MG63 (cell line): ENCODE measurements at places on chromosomes 12 and 14. TPM values are rescaled to one million over a fixed set of nuclear protein-coding genes. Genes with fewer than 3 reads are reported as not detected.
A peak's percentile ranks its signal among the peaks of the same experiment; 100 is the strongest.

Gene CLEC2B
- 14.3 and 27.2 TPM in 2 replicates for total RNA-seq

Gene TRIM9
- 0.33 and 0.79 TPM in 2 replicates for total RNA-seq

Gene DEPDC4
- 1.3 and 1.7 TPM in 2 replicates for total RNA-seq

Gene SLC25A47
- not detected in 2 replicates for total RNA-seq

Gene FAM181A
- not detected in 2 replicates for total RNA-seq

Gene KNTC1
- 20.5 and 32.1 TPM in 2 replicates for total RNA-seq

Gene SNW1
- total RNA-seq = 34.8 and 39.5 TPM in 2 replicates

Gene IL26
- total RNA-seq = 0.64 and 1.6 TPM in 2 replicates

Gene FITM1
- 0.79 TPM in 1 of 2 replicates, not detected in the other for total RNA-seq

DNA sequence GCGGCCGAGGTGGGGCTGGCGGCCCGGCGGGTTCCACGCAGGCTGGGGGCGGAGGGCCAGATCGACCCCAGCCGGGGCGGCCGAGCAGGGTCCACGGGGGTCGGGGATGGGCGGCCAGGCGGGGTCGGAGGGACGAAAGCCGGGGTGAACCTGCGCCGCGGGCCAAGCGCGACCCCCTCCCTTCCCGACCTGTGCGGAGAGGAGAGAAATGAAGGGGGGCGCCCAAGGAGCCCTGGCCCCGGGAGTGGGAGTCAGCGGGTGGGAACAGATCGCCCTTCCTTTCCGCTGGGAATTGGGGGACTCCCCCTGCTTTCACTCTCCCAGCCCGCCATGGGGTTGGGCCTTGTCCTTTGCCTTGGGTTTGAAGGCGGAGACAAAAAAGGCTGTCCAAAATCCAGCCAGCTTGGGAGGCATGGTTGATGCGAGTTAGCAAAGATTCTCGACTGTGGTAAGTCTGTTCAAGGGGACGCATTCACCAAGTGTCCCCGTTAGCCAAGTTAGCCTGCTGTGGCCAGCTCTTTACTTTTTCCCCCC lies 559 bp upstream of the CKAP4 start:
- peak; percentile 87 for DNase-seq

- no peak for DNase-seq
Observed at GRCh38 chr14:99884834-99885648, 91.8 kb downstream of the EML1 start.

- peak; percentile 49 for DNase-seq
Observed at GRCh38 chr12:49866859-49867569, 24.1 kb upstream of the BCDIN3D start.

DNA sequence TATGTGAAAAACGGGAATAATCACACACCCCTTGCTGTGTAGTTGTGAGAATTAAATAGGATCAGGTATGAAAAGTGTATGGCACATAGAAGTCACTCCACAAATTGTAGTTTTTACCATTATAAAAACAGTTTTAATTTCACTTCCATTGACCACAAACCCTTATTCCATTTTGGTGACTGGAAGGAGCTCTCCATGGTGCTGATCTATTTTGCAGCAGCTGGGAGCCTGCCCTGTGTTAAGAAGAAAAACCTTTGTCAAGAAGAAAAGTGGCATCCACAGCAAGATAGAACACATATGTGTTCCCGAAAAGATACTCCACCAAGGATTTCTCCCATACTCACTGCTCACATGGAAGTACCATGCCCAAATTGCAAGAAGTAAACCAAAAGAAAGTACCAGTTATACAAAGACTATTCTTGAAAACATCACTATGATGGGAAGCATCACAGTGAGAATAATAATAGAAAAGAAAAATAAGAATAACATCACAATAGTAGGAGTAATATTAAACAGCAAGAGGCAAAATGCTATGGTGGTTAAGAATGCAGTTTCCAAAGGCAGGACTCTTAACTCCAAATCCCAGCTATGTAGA lies 58.7 kb downstream of the TUNAR start:
- peak; percentile 4 for DNase-seq

- no peak for DNase-seq
Observed at GRCh38 chr12:105485321-105485910, 154.9 kb downstream of the C12orf75 start.

DNA sequence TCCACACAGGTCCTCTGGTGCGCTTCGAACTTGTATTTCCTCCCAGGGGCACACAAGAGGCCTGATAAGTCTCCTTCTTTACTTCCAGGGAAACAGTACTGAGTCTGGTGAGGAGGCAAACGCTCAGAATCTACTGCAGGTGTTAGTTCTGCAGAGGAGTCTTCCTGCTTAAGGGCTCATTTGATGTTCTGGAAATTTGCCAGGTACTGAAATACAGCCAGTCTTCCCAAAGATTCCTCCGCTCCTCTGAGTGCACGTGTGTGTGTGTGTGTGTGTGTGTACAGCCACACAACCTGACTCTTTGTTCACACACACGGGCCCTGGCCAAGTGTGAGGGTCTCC lies 92.0 kb downstream of the FBXL14 start:
- DNase-seq = no peak

- no peak for DNase-seq
Observed at GRCh38 chr14:57760896-57761295, 105.0 kb downstream of the SLC35F4 start.

DNA sequence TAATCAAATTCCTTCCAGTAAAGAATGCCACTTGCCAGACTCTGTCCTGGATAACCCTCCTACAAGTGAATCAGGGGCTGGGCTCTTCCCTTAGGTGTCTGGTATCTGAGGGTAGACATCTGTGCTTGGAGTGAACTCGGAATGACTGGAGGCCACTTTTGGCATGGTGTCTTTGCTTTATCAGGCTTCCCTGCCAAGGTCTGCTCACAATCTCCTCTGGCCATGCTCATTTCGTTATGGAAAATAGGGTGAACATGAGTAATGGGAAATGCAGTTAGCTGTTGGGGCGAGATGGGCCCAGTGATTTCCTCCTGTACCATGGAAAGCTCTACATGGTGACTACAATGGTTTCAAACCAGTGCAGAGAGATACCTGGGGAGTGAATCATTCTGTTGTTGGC lies 212.9 kb downstream of the NRXN3 start:
- DNase-seq = no peak

- peak; percentile 46 for DNase-seq
Observed at GRCh38 chr14:31968107-31968810, 108.8 kb upstream of the ARHGAP5 start.

DNA sequence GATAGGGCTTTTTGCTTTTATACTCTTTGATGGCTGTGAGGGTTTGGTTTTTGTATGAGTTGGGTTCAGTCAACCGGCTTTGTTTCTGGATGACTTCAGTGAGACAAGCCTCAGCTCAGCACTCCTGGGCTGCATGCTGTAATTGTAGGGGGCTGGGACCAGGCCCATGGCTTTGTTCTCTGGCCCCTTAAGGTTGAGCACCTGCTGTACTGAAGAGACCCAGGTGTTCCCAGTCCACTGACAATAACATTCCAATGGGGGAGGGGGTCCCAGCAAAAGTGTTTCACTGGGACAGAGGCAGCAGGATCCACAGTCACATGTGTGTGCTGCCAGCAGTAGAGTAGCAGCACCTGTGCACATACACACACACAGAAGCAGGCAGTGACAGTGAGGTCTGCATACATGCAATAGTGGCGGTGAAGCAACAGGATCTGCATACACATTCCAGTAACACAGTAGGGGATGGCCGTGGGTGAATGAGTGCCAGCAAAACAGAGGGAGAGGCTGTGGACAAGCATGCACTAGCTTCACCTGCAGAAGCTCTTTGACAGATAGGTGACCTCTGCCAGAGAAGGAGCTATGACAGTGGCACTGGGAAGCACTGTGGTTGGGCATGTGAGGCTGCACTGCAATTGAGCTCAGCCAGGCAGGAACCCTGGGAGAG lies 240.4 kb downstream of the ASCL1 start:
- DNase-seq = no peak

DNA sequence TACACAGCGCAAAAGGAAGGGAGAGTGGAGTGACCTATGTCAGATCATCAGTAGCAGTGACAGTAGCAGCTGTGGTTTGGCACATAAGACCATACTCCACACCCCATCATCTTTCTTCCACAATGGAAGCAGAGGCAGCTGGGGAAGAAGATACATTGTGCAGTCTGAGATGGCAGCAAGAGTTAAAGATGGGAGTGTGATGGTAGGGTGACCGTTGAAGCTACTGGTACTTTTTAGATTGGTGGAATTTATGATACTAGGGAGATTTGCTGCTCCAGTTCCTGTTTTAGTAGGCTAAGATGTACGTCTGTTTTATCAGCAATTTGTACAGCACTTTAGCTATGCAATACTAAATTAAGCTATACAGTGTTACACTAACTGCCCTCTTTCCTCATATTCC lies 291.0 kb downstream of the FUT8 start:
- no peak for DNase-seq

GRCh38 chr12:53746592-53747092 lies 5.1 kb downstream of the CISTR start:
- peak; percentile 87 for DNase-seq

DNA sequence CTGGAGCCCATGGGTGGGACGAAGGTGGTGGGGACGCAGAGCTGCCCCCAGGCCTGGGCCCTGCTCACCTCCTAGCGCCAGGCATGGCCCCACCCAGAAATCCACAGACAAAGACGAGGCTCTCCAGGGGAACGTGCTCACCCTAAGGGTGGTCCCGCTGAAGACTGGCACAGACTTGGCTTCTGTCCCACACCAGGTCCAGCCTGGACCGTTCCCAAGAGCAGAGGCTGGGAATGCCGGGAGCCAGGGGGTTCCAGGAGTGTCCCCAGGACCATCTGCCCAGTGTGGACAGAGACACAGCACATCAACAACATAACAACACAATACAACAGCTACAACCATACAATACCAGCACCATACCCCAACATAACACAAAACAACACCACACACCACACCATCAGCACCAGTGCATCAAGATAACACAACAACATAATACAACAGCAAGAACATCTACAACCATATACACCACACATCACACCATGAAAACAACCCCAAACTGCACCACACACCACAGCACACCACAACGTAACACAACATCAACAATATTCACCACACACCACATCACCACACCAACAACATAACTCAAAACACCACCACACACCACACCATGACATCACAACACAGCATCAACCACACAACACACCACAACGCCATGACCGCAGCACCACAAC lies 329.6 kb downstream of the ADGRD1 start:
- no peak for DNase-seq

- no peak for DNase-seq
Observed at GRCh38 chr12:51395283-51396230, 4.4 kb upstream of the GALNT6 start.

DNA sequence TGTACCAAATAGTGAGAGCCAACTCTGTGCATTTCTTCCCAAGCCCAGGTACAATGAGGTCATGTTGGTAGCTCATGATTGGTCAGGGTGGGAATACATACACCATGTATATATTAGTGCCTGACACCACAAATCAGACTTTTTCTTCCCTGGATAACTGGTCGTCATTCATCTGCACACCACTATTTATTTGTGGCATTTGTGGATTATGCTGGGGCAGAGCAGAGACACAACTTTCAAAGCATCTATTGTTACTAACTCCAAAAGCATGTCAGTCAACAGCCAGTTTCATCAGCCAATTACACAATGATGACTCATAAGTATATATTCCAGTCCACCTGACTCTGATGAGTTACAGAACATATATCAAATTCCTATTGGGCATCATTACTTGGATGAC lies 181.7 kb downstream of the ADAMTS20 start:
- peak; percentile 16 for DNase-seq
